Activated T-helper 1 cell treated with anti-CD3 and anti-CD28 coated beads, Interleukin-2, amount 50 U/mL, for 16 hours (primary cell): ENCODE measurements at places on chromosomes 2 and 18.
A peak's percentile ranks its signal among the peaks of the same experiment; 100 is the strongest.

- DNase-seq = no peak
Observed at GRCh38 chr2:123513351-123513750, 511.7 kb upstream of the CNTNAP5 start.

DNA sequence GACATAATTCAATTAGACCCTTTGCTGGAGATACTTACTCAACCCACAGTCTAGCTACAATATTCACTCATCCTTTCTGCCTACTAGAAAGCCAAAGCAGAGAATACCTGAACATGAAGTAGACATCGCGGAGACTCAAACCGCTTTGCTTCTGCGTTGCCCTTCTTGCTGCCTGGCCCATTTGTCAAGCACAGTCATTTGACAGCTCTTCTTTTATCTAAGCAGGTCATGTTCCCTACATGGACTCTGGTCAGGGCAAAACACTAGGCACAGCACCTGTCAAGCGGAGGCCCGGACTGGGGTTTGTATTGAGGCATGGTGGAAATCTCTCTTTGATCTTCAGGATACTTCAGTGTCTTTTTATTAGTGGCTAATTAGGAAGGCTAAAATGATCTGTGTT lies 89.7 kb downstream of the FARSB start:
- no peak for DNase-seq

DNA sequence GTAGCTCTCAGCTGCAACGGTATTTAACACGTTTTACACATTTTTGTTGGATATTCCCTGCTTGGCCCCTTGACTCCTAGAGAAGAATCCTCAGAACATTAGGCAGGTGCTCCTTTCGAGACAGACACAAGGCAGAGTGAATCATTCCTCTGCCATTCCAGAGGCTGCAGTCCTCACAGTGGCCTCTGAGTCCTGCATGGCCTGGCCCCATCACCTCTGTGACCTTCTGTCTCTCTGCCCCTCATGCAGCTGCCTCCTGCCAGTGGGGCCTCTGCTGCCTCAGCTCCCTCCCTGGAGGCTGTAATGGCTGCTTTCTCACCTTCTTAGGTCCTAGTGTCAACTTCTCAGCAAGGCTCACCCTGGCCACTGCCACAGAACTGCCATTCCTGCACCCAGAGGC lies 101.3 kb downstream of the PTPRM start:
- no peak for DNase-seq

GRCh38 chr2:171741189-171741588 lies 53.9 kb downstream of the DYNC1I2 start:
- DNase-seq = no peak

DNA sequence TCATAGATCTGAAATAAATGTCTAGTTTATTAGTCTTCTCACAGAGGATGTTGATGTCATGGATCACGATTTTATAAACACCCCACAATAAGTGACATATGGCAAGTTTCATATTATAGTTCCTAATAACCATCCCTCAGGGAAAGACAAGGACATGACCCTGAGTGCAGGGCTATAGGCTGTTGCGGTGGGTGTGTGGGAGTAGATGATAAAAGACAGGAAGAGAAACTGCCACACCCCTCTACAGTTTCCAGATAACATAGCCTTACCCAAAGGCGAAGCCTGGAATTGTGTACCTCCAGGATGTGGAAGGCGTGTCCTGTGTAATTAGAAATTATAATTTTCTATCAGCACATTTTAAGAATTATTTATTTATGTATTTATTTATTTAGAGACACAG lies 2.4 kb upstream of the NEDD4L start:
- DNase-seq = no peak

DNA sequence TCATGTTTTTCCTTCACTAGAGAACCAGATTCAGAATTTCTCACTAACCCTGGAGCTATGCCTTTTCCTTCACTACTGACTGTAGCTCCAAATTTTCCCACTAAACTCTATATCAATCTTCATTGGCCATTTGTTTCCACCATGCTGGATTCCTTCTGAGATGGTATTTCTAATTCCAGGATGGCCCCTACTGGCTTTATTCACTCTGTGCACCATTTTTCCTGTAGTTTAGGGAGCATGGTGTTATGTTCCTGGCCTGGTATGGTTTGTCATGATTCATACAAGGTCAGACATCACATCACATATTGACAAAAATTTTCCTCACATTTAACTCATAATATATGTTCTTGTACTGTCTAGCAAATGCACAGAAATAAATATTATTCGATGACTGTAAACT lies 229.2 kb upstream of the TFPI start:
- no peak for DNase-seq

DNA sequence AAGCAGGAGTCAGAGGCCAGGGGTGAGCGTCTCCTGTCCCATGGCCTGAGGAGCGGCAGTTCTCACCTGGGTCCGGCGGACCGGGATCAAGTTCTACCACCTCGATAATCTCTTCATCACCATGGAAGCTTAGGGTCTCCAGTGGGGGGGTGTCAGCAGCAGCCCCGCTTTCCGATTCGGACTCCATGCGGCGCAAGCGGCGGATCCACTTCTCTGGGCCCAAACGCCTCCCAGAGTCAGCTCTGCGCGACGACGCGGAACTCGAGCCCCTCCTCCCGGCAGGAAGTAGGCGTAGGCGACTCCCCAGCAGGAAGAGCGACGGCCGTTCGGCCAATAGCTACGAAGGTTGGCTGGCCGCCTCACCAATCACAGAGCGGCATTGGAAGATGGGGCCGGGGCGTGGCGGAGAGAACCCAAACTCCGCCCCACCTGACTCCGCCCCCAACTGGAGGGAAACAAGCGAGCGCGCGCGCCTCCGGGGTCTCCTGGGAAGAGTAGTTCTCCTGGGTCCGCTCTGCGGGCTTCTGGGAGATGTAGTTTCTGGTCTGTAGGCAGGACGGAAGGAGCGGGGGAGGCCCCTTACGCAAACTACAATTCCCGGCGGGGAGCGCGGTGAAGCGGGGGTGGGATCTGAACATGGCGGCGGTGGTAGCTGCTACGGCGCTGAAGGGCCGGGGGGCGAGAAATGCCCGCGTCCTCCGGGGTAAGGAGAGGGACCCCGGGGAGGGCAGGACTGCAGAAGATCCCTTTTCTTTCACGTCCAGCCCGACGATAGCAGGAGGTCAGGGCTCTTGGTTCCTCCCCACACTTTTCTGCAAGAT lies at the start of the genes AAMP and PNKD:
Gene AAMP (minus strand): TSS at position 238 of the 821 bp plus-strand sequence. CDS start 51 bp downstream, at position 187.
Gene PNKD (plus strand): TSS at position 620 of the 821 bp plus-strand sequence. CDS start 17 bp downstream, at position 637.
- peak; percentile 100 for DNase-seq

GRCh38 chr2:106307860-106308259 lies 113.8 kb upstream of the UXS1 start:
- DNase-seq = no peak

DNA sequence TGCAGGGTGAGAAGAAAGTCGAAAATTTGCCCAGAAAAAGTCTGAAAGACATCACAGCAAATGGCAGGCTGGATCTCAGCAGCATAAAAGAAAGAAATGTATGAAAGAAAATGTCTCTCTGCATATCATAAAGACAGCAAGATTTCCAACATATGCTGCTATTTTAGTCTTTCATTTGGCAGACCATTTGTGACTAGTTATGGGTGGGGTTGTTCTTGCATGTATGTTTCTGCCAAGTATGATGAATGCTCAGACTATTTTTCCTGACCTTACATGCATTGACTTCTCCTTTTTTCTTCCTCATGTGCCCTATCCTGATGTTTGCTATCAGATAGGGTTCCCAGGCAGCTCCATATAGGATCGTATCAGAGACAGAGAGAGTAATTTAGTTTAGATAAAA lies 58.5 kb upstream of the PARD3B start:
- DNase-seq = no peak

- no peak for DNase-seq
Observed at GRCh38 chr2:10097352-10098148, 17.3 kb upstream of the CYS1 start.

GRCh38 chr2:15668611-15669305 lies 77.1 kb downstream of the DDX1 start:
- no peak for DNase-seq

- DNase-seq = no peak
Observed at GRCh38 chr2:217732992-217733391, 269.8 kb downstream of the TNS1 start.

- DNase-seq = no peak
Observed at GRCh38 chr2:238488347-238488826, 61.7 kb downstream of the ASB1 start.

- DNase-seq = no peak
Observed at GRCh38 chr18:63192885-63193349, 126.7 kb downstream of the BCL2 start.

GRCh38 chr2:103823847-103824246 lies 1030.1 kb upstream of the POU3F3 start:
- DNase-seq = no peak

- no peak for DNase-seq
Observed at GRCh38 chr2:137547842-137548241, 416.4 kb upstream of the HNMT start.

- no peak for DNase-seq
Observed at GRCh38 chr2:134455426-134455825, 201.6 kb downstream of the MGAT5 start.
